Epithelial cell of proximal tubule (primary cell): ENCODE measurements at places on chromosomes 3 and 15. TPM values are rescaled to one million over a fixed set of nuclear protein-coding genes. Genes with fewer than 3 reads are reported as not detected.

Gene TTC23
- total RNA-seq: 11.4 and 12.1 TPM in 2 replicates

Gene FGF7
- total RNA-seq: 0.07 TPM in 1 of 2 replicates, not detected in the other

DNA sequence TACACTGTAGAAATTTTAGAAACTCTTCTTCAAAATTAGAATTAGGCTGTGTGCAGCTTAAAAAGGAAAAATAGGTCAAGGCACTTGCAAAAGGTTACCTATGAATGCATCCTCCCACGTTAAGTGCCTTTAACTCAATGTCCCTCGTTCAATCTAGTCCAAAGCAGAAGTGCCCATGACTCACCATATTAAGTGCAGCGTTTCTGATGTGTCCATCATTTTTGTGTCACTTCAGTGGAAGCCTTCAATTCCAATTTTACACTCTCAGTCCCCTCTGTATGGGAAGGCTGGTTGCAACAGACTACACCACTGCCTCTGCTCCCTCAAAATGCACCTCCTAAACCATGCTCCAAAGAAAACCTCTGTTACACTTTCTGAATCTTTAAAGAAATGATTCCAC lies 53.4 kb downstream of the FOXB1 start:
- no peak for DNase-seq

GRCh38 chr3:183824761-183825455 lies 469 bp downstream of the MAP6D1 start:
- DNase-seq: no peak

DNA sequence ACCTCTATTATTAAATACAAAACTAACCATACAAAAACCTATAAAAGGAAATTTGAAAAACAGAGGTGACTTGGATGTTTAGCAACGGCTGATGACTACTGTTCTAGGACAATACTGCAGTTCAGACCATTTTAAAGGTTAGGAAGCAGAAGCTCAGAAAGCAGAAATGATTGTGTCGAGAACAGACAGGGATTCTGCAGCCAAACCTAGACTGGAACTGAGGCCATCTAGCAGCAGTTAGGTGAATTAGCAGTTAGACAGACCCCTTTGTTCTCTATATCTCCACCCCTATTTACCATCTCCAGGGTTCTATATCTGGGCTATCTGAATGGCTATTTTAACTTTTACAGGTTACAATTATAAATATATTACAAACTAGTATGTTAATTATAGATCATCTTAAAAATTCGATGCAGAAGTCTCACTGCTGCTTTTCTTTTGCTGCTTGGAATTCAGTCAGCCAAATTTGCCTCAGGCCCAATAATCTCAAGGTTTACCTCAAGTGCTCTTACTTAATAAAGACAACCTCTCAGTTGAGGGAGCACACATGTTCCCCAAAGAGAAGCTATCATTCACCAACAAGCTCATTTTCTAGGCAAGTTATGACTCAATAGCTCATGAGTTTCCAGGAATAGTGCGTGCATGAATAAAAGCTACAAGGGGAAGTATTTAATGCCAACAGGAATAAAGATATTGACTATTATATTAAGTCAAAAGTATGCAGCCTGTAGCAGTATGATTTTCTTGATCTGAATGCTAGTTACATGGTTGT lies 9.3 kb upstream of the IL1RAP start:
- no peak for DNase-seq

DNA sequence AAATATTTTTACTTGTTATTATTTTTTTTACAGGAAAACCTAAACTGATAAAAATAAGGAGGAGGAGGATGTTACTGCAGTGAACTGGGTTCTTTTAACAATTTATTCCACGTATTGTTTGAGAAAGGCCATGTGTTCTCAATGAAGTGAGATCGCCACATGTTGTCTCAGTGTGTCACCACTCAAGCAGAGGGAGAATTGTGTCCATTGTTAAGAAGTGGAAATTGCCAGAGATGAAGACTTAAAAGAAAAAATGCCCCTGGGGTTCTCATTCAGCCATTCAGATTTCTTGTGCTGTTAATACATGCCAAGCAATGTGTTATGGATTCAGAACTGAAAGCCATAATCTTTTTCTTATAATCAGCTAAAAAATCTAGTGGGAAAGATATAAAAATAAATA lies 297.1 kb downstream of the NSUN3 start:
- DNase-seq: no peak

DNA sequence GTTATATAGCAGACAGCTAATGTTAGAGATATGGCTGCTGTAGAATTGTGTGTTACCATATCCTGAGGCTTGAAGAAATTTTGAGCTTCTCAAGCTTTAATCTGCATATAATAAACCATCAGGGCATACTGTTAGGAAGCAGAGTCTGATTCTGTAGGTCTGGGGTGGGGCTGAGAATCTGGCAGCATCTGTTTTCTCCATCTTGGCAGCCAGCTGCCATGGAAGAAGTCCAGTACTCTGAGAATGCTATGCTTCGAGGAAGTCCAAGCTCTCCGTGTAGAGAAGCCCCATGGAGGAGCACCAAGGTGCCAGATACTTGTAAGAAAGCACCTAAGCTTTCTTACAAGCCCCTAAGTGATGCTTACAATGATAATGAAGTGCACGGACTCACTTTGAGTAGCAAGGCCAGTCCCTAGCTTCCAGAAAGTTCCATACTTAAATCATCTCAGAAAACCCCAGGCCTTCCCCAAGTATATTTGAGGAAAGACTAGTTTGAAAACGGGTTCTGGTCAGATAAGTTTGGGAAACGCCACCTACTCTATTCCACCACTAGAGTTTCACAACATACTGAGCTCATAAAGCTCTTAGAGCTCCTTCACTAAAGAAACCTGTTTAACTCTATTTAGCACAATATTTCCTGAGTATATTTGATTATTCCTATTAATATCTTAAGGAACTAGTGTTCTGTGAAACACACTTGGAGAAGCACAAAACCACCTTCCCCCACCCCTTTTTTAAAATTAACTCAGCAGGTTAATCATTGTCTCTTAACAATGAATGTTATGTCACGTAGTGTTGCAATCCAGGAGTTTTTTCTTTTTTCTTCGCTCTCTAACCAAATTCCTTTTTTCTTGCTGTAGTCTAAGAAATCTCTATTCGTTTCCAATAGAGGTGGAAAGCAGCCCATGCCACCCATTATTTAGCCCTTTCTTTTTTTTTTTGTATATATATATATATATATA lies 59.9 kb upstream of the RASGRP1 start:
- DNase-seq: peak; percentile 85

DNA sequence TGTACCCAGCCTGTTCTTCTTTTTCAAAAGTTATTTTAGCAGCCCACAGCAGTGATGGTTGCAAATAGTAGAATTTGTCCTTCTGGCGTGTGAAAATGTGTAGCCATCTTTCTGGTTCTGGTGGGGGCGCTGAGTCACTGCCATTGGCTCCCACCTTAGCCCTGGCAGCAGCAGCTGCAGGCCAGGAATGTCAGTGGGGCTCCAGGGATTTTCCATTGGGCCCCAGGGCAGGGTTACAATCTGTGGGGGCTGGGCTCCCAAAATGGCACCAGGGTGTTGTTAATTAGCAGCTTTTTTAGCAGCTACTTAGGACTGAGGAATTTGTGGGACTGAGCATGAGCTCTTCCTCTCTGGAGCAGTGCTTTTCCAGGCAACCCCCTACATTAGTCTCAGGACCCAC lies 38.9 kb downstream of the TOPAZ1 start:
- DNase-seq: no peak

- no peak for DNase-seq
Measured at GRCh38 chr15:58483376-58483775, 51.6 kb downstream of the LIPC start.

- DNase-seq: no peak
Measured at GRCh38 chr3:134287512-134287911, 36.9 kb upstream of the RYK start.
